ENCODE measurements at places on chromosomes 1 and 21.

DNA sequence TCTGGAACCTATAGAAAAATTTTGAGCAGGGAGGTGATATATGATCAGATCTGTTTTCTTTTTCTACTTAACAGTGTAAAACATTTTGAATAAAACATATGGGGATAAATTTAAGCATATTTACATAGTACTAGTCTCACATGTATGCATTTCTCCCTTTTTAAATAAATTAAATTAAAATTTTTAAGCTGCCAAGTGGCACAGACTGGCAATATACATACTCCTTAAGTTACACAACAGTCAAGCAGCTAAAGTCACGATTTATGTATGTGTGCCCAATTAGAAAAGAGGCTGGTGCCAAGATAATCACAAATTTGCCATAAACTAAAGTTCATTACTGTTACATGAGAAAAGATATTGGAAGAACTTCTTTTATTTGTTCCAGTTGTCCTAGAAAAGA is 532.0 kb downstream of the RWDD3 start:
- no peak for DNase-seq

GRCh38 chr21:39125752-39126485 is 57.3 kb downstream of the PSMG1 start:
- peak; percentile 71 for DNase-seq

GRCh38 chr1:179296356-179297104 is 2.9 kb downstream of the SOAT1 start:
- DNase-seq = no peak

DNA sequence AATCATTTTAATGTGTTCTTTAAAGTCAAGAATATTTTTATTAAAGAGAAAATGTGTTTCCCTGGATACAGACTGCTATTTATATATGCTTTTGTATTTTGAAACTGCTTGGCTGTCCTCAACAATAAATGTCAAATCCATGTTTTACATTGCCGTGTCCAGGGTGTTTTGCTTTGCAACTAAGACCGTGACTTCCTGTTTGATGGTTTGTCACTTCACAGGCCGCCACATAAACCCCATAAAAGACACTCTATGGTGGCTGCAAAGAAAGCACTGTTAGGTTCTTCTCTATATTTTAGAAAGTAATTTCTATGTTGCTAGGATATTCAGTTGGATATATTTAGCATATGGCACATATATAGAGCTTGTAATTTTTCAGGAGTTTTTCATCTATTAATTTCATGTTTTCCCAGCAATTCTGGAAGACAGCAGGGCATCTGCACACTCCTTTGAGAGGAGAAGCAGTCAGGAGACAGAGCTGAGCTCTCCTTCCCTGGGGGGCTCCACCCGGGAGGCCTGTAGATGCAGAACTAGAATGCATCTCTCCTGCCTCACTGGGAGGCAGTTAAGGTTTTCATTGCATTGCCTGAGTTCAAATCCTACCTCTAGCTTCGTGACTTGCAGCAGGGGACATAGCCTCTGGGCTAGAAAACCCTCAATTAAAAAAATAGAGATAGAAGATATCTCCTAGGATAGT is 33.1 kb downstream of the PRDM2 start:
- no peak for DNase-seq

- peak; percentile 37 for DNase-seq
These were observed 247.4 kb upstream of the C1orf174 start for GRCh38 chr1:4147509-4147908.

GRCh38 chr1:198681252-198681651 is 42.4 kb downstream of the PTPRC start:
- DNase-seq = no peak

- no peak for DNase-seq
These were observed 69.4 kb downstream of the RGS21 start for GRCh38 chr1:192386051-192386650.

GRCh38 chr1:216531263-216532239 is 108.3 kb upstream of the USH2A start:
- DNase-seq = peak; percentile 24

DNA sequence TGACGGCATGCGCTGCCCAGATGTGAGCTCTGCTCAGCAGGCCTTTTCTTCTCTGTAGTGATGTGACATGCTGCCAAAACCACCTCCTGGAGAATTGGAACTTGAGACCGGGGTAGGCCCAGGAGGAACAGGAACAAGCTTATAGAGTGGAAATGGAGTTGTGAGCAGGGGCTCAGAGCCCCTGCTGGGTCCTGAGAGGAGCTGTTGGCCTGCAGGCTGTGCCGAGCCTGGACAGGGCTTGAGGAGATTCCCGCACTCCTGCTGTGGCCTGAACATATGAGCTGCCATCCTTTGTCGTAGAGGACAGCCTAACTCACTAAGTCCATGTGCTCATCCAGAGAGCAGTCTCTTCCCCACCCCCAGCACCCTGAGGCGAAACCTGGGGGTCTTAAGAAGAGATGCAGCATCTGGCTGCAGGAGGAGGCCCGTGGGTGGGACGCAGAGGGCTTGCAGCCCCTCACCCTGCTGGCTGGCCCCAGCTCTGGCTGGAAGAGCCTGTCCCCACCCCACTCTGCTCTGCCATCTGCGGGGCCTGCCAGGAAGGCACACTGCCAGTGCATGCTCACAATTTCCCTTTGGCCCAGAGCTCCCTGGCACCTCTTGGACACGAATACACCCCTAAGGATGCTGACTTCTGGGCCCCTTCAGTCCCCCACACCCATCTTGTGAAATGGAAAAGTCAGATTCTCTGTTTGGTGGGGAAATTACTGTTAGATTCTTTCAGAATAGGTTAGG is 42.5 kb downstream of the PTPRF start:
- peak; percentile 75 for DNase-seq

- no peak for DNase-seq
These were observed 14.7 kb downstream of the PEX14 start for GRCh38 chr1:10489291-10490055.

- DNase-seq = peak; percentile 23
These were observed 446.6 kb downstream of the PTPRU start for GRCh38 chr1:29682919-29683295.

GRCh38 chr1:162720996-162721395 is 69.5 kb upstream of the HSD17B7 start:
- no peak for DNase-seq

GRCh38 chr1:44267438-44267837 is 54.2 kb downstream of the DMAP1 start:
- DNase-seq = no peak

DNA sequence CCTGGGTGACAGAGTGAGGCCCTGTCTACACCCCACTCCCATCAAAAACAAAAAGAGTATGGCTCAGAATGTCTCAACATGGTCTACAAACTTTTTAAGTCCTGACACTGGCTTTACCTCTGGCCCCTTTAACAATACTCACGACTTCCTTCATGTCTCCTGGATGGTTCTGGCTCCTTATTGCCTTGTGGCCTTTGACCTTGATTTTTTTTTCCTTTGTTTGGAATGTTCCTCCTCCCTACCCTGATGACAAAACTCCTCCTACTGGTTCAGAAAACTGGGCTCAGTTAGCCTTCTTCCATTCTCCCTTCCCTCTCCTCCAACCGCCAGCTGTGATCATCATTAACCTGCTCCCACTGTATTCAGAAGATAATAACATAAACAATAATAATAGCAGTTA is 4.6 kb upstream of the SOAT1 start:
- no peak for DNase-seq

DNA sequence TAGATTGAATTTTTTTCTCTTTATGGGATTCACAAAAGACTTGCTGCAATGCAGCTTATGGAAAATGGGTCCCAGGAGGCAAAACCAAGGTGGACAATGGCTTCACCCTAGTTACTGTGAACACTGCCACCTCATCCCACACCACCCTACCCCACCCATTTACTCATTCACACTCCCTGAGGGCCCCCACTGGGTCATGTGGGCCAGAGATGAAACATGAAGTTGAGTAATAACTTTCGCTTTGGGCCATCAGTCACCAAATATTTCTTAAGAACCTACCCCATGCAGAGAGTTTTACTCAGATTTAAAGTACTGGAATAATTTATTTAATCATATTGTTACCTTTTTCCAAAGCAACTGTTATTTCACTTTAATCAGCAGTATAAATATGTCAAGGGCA is 191.8 kb downstream of the TPR start:
- DNase-seq = no peak

GRCh38 chr21:44759628-44760285 is 41.9 kb downstream of the UBE2G2 start:
- no peak for DNase-seq

DNA sequence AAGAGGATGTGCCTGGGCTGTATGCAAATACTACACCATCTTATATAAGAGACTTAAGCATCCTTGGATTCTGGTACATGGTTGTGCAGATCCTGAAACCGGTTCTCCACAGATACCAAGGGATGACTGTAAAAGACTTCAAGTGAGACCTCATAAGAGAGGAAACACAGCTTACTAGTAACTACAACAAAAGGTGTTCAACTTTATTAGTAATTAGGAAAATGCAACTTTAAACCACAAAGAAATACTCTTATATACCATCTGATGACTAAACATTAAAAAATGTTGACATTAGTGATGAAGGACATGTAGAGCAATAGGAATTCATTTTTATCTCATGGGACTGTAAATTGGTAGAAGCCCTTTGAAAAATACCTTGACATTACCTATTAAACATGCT is 102.7 kb downstream of the RASAL2 start:
- no peak for DNase-seq

GRCh38 chr1:246906833-246907232 is 24.9 kb downstream of the AHCTF1 start:
- DNase-seq = no peak

DNA sequence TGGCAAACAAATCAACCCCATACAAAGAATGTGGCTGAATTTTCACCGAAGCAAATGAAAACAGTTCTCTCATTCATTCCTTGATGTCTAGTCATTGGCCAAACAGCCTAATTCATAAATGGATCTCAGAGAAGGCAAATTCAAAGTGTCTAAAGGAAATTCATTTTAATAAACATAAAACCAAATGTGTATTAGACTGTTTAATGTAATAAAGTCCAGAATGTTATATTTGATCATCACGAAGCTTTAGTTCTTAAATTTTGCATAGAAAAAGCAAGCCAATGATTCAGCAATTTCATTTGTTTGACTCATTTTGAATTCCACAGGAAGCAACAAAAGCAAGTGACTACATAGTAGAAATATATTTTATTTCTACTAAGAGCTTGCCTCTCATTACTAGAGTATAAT is 379.2 kb upstream of the ADAMTS5 start:
- DNase-seq = no peak

DNA sequence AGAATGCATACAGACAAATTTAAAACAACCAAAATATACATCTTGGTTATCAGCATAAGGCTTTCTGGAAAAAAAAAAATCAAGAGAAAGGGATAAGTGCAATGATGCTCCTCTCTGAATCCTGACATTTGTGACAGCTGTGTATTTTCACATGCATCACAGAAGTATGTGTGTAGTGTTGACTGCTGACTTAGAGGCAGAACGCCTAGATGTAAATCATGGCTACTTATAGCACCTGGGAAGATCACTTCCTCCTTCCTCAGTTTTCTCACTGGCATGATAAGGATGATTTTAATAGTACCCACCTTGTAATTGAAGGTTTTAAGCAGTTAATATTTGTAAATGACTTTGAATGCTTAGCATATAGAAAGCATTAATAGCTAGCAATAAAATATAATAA is 112.5 kb downstream of the MRPL39 start:
- no peak for DNase-seq

DNA sequence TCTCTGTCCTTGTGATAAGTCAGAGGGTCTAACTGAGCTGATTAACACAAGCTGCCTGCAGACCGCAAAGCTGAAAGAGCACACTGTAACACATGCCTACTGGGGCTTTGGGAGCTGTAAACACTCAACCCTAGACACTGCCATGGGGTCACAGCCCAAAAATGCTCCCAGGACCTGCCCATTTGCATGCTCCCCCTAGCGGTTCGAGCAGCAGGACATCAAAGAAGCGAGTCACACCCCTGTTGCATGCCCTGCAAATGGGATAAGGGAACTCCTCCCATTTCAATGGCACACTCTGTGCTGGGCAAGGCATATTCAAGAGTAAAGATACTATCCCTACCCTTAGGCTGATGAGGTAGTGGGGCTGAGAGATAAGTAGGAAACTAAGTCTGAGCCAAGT is 22.8 kb downstream of the LCE3E start:
- DNase-seq = no peak

DNA sequence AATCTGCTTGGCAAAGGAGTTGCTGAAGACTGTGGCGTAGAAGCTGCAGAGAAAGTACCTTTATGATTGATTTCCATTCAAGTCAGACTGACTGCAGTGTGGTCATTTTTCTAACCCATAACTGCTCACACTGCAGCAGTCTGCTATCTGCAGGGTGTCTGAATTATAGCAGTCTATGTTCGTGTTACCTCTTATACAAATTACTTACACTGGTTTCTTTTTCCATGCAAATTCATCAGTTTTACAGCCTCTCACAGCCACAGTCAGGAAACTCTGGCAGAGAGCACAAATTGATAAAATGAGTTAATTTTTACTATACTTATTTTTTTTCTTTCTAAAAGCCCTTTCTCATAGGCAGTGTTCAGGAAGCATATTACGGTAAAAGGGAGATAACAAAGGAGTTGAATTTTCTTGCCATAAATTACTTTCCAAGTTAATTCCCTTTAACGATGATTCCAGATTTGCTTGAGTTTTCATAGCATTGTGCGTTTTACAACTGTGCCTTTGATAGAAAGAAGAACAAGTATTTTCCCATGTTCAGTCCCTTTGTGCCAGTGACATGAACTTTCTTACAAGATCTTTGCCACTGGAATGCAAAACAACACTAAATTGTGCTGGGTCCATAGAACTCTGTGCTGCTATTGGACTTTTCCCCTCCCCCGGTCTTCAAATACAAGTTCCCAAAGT is 261.5 kb downstream of the NFIA start:
- no peak for DNase-seq

- DNase-seq = peak; percentile 49
These were observed 133.2 kb upstream of the BARHL2 start for GRCh38 chr1:90850181-90850897.

DNA sequence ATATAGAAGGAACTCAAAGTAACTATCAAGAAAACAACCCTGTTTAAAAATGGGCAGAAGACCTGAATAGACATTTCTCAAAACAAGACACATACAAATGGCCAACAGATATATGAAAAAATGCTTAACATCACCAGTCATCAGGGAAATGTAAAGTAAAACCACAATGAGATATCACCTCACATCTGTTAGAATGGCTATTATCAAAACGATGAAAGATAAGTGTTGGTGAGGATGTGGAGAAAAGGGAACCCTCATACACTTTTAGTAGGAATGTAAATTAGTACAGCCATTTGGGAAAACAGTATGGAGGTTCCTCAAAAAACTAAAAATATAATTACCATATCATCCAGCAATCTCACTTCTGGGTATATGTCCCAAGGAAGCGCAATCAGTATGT is 3.0 kb downstream of the CTSS start:
- DNase-seq = no peak

GRCh38 chr1:21117597-21118001 is 59.1 kb downstream of the EIF4G3 start:
- peak; percentile 96 for DNase-seq

Data from pons (tissue), 1 donor.